AG08395 (cell line): ENCODE measurements at places on chromosomes 3 and 15.
A peak's percentile ranks its signal among the peaks of the same experiment; 100 is the strongest.

GRCh38 chr3:16886303-16886683 is 1.5 kb downstream of the PLCL2 start:
- DNase-seq = no peak

DNA sequence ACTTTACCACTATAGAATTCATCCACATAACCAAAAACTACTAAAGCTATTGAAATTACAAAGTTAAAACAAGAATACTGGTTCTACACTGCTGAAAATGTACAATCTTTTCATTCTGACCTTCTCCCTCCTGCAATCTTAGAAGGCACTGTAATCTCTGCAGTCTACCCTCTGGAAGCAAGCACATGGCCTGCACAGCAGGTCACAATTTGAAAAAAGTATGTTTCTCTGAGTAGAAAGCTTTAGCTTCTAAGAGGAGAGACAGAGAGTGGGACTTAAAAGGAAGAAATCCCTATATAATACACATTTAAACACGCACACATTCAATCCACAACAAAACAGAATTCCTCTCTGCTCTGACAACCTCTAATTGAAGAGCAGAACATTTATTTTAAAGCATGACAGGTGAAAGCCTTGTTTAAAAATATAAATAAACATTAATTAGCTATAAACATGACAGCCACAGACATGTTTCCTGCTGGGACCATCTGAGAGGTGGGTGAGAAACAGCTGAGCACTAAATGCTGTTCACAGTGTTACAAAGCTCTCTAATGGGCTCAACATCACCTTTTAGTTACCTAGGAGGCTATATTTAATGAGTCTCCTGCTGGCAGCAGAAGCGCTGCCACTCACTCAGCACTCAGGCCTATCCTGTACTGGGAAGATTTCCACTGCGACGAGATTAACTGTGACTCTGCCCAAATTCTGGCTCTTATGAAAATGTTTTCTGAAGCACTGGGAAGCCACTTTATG is 447.4 kb downstream of the AGBL1 start:
- no peak for DNase-seq

DNA sequence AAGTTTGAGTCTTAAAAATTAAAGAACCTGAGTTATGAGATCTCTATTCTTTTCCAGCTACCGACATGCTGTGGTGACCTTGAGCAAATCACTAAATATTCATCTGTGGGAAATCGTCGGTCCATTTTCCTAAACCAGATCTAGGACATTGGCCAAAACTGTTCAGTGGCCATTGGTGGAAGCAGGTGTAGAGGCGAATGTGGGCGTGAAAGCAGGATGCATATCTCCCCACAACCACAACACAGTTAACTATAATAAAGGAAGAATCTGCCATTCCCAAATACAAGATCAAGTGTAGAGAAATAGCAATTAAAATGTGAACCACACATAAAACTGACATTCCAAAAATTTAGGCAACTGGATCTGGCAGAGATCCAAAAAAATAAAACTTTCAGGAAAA is 129.9 kb downstream of the P3H2 start:
- DNase-seq = no peak

GRCh38 chr15:60394689-60395097 is 3.1 kb downstream of the ANXA2 start:
- DNase-seq = no peak

DNA sequence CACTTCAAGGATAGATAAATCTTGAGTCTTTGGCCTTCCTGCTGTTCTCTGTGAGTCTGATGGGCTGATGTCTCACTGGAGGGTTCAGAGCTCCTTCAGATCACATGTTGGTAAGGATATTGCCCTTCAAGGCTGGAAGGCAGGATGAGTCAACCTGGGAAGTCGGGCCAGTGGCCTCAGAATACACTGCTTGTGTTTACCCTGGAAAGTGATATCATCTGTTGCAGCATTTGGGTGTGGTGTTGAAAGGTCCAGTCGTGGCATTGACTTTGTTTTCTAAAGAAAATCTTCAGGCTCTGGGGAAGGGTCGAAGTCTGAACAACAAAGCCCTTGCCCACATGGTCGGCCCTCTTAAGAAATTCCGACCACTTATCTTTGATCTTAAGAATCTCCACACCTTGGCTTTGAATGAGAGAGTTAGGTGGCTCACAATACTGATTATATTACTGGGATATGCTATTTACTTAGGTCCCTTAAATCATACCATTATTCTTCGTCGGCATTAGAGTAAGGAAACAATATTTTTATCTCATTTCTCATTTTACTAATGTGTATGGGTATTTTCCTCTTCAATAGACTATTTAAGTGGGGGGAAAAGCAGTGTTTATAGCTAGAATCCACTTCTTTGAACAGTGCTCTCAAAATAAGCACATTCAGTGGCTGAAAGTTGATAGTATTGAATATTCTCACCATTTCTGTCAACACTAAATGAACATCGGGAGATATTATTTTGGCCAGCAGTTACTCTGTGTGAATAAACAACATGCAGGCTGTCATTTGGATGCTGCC is 303.9 kb upstream of the RASGRP1 start:
- peak; percentile 91 for DNase-seq

GRCh38 chr3:8563597-8563996 is 62.0 kb downstream of the LMCD1 start:
- no peak for DNase-seq

GRCh38 chr15:72086920-72087648 is 30.9 kb downstream of the MYO9A start:
- no peak for DNase-seq

DNA sequence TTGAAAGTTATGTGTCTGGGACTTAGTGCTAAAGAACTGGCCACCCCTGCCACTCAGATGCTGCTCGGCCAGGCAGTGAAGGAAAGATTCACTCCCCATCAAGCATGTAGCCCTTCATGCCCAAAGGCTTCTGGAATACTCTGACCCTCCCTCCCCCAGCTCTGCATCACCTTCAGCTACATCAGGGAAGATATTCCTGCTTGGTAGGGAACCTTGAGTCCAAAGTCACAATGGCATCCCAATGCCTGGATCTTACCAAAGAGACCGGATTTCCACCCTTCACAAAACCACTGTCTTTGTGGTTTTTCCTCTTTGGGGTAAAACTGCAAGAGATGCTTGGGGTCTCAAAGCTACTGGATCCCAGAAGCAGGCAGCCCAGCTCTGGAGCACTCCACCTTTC is 18.2 kb upstream of the BCL2A1 start:
- no peak for DNase-seq

GRCh38 chr3:191119415-191120295 is 79.4 kb upstream of the OSTN start:
- no peak for DNase-seq

GRCh38 chr3:43019006-43019809 is 40.1 kb downstream of the GASK1A start:
- DNase-seq = peak; percentile 13

GRCh38 chr3:81500039-81500438 is 261.4 kb downstream of the GBE1 start:
- DNase-seq = no peak

DNA sequence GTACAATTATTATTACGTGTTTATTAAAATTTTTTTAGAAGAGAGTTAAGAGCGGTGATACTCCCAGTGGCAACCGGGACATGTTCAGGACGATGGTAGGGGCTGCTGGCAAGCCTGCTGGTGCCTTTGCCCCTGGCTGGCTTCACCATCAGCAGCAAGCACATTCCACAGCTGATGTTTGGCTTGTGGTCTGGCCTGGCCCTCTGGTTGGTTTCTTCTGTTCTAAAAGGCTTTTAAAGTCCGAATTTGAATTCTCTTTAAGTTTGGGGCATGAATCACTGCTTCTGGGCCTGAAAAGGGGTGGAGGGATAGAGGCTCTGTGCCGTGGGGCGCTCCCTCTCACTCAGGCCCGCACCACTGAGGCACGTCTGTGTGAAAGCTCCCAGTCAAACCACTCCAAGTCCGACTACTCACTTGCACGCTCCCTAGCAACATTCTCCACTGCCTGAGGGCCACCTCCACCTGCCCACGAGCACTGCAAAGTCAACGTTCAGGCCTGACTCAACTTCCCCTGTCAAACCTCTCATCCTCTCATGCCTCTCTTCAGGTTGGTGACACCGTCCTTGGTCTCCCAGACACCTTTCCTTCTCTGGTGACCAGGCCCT is 10.1 kb downstream of the ITGA11 start:
- peak; percentile 69 for DNase-seq

- no peak for DNase-seq
These were observed 50.6 kb upstream of the RASA2 start for GRCh38 chr3:141436180-141436579.

DNA sequence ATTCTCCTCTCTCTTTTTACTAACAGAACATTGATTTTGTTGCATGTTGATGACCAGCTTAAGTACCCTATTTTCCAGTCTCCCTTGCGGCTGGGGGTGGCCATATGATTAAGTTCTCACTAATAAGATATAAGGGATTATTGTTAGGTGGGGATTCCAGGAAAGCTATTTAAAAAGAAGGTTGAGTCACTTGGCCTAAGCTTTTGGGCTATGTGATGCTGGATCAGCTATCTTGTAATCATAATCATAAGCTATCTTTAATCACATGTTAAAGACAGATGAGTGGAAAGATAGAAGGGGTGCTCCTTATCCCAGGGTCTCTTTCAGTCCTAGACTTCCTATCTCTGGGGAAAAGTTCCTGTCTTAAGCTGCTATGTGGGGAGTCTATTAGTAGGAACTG is 59.9 kb downstream of the CGNL1 start:
- no peak for DNase-seq

DNA sequence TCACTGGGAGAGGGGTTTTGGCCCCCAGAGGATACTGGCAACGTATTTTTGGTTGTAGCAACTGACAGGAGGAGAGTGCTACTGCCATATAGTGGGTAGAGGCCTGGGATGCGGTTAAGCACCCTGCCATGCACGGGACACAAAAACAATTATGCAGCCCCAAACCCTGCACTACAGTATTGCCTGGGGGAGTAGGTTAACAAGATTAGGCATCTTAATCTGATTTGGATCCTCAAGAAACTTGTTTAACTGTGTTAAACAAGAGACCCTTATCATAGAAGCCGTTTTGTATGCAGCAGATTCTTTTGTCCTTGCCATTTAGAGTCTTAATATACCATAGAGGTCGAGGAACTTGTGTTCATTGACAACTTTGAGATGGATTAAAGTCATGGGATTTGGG is 3.4 kb downstream of the PHLDB2 start:
- DNase-seq = no peak

DNA sequence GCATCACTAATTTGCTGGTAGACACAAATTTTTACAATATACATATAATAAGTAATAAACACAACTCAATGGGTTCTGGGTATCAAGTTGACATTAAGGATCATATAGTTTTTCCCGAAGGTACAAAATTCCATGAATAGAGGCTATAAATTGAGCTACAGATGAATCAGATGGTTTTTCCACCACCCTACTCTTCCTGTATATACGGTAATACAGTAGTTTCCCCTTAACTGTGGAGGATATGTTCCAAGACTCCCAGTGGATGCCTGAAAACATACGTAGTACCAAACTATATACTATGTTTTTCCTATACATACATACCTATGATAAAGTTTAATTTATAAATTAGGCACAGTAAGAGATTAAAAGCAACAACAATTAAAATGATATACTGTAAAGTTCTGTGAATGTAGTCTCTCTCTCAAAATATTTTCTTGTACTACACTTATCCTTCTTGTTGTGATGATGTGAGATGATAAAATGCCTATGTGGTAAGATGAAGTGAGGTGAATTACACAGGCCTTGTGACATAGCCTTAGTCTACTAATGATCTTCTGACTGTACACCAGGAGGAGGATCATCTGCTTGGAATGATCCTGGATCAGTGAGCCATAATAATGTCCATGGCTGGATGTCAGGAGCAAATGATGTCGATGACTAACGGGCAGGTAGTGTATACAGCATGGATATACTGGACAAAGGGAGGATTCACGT is 116.7 kb downstream of the NR1I2 start:
- peak; percentile 15 for DNase-seq

DNA sequence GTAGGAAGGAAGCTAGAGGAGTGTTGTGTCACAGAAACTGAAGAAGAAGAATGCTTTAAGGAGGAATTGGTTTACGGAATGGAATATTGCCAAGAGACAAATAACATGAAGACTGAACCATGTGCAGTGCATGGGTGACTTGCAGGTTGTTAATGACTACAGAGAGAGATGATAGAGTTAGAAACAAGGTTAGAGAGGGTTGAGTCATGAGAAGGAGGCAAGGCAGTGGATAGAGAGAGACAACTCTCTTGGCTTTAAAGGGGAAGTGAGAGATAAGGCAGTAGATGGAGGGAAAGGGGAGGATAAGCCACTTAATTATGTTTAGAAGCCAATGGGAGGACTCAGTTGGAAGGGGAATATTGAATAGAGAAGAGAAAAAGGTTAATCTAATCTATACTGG is 119.3 kb upstream of the CCNL1 start:
- no peak for DNase-seq

- DNase-seq = no peak
These were observed 25.3 kb downstream of the HDAC11 start for GRCh38 chr3:13505147-13506130.

DNA sequence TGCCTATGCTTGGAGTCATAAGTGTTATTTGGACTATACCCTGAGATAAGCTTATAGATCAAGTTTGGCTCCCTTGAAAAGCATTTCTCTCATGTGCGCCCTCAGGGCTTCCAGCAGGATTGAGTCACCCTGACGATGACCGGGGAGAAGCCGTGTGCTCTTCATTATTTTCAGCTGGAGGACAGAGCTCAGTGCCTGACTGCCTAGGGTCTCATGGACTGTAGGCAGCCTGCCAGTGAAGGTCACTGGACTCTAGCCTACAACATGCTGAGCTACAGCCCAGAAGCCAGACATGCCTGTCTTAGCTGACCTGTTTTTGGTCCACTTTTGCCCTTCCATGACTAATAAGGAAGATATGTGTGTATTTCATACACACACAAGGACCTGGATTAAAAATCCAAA is 31.6 kb upstream of the NUDT16 start:
- DNase-seq = peak; percentile 71
